Fibroblast of skin of right biceps (primary cell): ENCODE measurements at places on chromosomes 3 and 15.

- peak; percentile 14 for DNase-seq
These were observed 210.5 kb downstream of the ZIC4 start for GRCh38 chr3:147195887-147196286.

- DNase-seq = no peak
These were observed 32.2 kb upstream of the PLA2G4E start for GRCh38 chr15:42053010-42053409.

- DNase-seq = peak; percentile 33
These were observed 74.7 kb upstream of the CNTN4 start for GRCh38 chr3:2023959-2024358.

- no peak for DNase-seq
These were observed 509.3 kb upstream of the CFAP20DC start for GRCh38 chr3:59558906-59559720.

GRCh38 chr3:112744825-112745566, 101.7 kb downstream of the CD200R1L start:
- no peak for DNase-seq

DNA sequence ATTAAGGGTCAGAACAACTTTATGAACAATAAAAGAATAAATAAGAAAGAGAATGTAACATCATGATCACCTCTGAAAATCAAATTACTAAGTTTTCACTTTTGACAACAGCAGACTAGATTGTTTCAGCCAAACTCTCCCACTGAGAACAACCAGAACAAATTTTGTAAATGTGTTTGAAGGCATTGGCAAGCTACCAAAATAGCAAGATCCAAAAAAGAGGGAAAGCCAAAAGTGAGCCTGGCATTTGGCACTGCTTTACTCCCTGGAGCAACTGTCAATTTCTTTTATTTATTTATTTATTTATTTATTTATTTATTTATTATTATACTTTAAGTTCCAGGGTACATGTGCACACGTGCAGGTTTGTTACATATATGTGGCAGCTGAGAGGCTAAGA, 67.2 kb downstream of the CFAP44 start:
- no peak for DNase-seq
